ENCODE measurements at places on chromosomes 5 and 9.

- DNase-seq, result peak; percentile 98
Measured at GRCh38 chr5:458547-459353, 15.8 kb downstream of the EXOC3 start.

DNA sequence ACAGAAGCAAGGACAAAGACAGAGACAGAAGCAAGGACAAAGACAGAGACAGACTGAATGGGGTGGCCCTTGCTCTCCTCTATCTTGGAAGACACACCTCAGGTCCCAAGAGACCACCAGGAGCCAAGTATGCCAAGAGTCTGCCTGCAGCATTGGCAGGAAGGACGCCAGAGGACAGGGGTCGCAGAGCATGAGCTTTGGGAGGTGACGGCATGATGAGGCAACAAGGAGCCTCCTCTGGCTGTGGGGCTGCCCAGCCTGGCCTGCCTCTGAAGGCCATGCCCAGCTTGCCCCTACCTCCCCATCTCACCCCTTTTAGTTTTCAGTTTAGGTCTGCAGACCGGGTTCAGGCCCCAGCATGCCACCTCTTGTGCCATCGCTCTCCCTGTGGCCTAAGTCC lies 17.6 kb downstream of the PDGFRB start:
- DNase-seq, result no peak

DNA sequence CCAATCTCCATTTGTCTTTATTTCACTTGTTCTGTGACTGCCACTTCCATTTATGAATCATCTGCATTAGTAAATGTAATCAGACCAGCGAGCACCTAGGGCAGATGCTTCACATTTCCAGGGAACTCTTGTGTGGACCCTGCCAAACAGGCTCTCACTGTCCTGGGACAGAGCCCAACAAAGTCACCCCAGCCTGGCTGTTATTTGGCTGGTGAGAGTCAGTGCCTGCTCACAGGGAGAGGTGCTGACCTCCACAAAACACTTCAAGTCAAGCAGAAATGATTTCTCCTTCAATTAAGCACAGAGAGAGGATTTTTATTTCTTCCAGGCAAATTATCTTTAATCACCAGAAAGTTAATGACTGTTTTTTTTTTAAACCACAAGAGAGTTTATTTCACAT lies 568.0 kb downstream of the MTRR start:
- no peak for DNase-seq

DNA sequence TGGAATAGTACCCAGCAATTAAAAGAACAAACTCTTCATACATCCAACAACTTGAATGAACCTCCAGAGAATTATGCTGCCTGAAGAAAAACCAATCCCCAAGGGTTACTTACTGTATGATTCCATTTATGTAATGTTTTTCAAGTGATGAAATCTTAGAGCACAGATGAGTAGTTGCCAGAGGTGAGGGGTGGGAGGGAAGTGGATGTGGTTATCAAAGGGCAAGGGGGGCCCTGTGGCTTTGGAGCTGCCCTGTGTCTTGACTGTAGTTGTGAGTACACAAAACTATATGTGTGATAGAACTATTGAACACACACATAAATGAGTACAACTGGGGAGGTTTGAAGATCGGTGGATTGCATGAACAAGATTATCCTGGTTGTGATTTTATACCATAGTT lies 115.8 kb upstream of the SLC25A48 start:
- no peak for DNase-seq

DNA sequence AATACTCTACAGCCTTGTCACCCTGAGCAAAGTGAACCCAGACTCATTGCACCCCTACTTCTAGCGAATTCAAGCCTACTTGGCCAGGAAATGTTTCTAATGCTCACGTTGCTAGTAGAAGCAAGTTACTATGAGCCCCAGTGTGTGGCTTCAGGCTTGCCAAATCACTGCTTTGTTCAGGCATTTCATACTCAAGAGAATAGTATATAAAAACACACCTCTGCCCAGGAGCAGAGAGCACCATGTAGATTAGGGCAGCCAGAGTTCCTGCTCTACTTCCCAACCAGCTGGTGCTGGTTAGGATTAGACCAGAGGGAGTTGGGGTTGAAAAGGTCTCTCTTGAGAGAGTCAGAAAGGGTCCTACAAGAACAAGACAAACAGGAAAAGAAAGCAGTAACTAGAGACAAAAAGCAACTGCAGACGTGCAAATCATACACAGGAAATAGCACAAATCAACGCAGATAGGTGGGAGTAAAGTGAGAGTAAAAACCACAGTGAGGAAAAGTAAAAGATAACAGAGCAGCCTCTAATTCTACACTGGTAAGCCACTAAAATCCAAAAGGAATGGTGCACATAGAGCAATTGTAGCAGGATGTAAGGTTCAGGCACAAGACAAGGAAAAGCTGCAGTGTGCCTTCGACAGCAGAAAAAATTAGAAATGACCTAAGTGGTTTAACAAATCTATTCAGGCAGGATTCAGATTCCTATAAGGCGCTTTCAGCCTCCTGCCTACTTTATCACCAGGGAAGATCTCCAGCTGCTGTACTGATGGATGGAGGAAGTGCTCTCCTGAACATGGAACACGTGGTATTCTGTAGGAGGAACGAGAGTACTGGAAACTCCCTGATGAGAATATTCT lies 49.6 kb upstream of the KIF2A start:
- DNase-seq, result no peak

DNA sequence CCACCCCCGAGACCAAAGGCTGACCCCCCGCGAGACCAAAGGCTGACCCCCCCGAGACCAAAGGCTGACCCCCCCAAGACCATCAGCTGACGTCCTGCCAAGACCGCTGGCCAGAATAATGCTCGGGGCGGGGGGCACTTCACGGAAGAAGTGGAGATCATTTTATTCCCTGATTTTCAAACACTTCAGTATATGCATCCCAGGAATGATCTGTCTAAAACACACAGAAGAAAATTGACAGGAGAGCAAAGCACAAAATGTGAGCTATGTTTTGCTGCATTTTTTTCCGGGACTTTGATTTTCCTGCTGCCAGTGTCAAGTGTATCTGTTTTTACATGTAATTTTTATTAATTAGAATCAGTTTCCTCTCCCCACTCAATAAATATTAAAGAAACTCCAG lies 67.1 kb downstream of the ADAMTS2 start:
- DNase-seq, result no peak

- DNase-seq, result peak; percentile 67
Measured at GRCh38 chr9:22039258-22039657, 30.2 kb upstream of the CDKN2B start.

GRCh38 chr5:103541114-103541513 lies 21.5 kb downstream of the NUDT12 start:
- no peak for DNase-seq

DNA sequence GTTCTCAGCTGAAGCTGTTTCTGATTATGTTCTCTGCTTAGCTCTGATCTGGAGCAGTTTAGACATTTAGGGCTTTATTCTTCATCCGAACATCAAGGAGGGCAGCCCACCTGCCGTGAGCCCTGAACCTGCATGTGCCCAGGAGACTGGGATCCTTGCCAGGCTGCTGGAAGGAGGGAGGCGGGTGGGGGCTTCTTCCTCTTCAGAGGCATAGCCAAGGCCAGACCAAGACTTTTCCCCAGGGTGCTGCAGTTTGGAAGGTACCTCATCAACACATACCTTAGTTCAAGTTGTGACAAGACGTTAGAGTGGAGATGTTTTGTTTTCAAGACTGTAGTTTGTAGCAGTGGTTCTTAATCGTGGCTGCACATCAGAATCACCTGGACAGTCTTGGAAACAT lies 64.9 kb downstream of the RALGPS1 start:
- peak; percentile 29 for DNase-seq

DNA sequence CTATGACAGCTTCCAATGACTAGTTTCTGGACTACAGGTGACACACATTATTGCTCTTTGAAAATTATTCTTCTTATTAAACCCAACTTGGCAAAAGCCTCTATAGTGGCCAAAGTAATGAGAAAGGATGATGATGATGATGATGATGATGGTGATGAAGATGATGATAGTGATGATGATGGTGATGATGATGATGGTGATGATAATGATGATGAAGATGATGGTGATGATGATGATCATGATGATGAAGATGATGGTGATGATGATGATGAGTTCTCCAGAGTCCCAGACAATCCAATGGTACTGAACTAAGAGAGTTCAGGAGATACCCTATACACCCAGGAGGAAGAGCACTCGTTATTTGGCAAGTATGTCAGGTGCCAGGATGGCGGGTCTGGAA lies 739.4 kb downstream of the IRX1 start:
- no peak for DNase-seq

GRCh38 chr9:99660191-99660636 lies 161.5 kb upstream of the NR4A3 start:
- DNase-seq, result no peak

- DNase-seq, result peak; percentile 34
Measured at GRCh38 chr9:115808108-115808507, 345.5 kb upstream of the PAPPA start.

- DNase-seq, result no peak
Measured at GRCh38 chr5:17839848-17840247, 205.6 kb downstream of the TAF11L14 start.

GRCh38 chr9:13485068-13485596 lies 205.6 kb upstream of the MPDZ start:
- DNase-seq, result peak; percentile 86

GRCh38 chr5:52449516-52449915 lies 338.2 kb upstream of the ITGA1 start:
- DNase-seq, result no peak

DNA sequence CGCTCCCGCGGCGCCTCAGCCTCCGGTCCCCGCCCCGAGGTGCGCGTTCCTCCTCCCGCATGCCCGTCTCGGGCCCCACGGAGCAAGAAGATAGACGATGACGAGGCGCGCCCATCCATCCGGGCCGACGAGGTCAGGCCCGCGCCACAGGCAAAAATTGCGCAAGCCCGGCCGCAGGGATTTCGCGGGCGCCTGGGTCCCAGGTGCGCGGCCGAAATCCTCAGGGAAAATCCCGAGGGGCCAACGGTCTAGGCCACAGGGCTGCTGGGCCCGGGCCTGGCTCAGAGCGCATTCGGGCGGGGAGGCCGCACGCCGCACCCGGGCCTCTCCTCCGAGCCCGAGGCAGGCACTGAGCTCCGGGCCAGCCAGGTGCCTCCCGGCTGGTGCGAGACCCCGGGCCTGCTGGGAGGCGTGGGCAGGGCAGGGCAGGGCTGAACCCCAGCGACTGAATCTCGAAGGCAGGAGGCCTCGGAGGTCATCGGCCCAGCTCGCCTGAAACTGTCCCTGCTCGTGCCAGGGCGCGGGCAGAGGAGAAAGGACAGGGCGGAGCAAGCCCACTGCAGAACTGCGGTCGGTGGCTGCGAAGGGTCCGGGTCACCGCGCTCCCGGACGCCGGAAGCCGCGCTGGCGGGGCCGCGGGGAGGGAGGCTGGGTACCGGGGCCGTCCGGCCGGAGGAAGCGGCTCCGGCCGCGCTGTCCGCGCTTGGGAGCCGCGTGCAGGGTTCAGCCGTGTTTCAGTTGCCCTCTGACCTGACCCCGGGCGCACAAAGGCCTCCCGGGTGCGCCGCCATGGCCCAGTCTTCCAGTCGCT lies 66.8 kb downstream of the FOXD1 start:
- no peak for DNase-seq

DNA sequence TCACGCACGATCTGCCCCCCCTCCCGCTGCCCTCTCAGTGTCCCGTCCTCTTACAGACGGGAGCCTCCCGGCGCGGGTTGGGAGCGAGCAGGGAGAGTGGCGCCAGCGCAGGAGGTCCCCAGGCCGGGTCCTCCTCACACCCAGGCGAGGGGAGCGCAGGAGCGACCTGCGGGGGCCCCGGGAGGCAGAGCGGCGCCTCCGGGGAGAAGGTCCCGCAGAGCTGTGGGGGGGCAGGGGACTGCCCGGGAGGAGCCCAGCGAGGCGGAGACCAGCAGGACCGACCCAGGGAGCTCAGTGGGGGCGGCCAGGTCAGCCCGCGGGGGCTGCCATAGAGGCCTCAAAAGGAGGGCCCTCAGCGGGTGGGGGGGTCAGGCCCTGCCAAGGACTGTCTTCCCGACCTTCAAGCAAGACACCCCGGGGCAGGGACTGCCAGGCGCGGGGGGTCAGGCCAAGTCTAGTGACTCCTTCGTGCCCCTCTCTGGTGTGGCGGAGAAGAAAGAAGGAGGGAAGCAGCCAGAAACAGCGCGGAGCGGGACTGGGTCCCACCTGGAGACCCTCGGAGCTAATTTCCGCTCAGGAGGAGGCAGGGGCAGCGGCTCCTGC lies 123.3 kb upstream of the ERCC6L2 start:
- no peak for DNase-seq

GRCh38 chr5:73812962-73813588 lies 187.1 kb downstream of the ARHGEF28 start:
- peak; percentile 74 for DNase-seq

GRCh38 chr5:89929173-89929572 lies 480.4 kb downstream of the CETN3 start:
- DNase-seq, result no peak

DNA sequence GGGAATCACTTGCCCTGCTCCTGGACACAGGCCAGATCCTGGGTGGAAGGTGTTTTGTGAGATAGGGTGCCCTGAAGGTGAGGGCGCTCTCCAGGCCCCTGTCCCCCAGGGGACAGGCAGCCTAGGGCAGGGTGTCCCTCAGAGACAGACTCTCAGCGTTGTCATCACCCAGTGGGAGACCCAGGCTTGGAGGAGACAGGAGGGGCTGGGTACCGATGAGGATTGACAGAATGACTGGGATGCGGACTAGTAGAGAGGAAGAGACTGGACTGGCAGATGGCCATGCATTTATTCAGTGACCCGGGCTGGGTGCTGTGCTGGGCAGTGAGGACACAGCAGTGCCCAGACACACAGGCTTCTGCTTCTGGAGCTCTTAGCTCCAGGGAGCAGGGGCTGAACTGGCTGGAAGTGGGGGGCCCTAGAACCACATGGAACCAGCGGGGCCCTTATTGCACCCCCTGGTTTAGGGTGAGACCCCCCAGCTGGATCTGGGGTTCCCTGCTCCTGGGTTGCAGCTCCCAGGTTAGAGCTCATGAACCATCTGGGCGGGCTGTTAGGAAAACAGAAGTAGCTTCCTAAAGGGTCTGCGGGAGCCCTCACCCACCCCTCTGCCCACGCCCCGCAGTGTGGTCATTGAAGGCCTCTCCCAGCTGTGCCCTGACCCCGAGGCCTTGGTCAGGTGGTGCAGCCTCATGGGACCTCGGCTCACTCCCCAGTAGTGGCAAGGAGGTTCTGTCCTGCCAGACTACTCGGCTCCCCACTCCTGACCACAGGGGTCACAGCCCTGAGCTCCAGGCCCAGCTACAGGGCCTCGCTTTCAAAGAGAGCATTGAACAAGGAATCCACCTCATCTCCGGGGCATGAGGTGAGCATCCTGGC lies 116.7 kb upstream of the LMX1B start:
- no peak for DNase-seq

DNA sequence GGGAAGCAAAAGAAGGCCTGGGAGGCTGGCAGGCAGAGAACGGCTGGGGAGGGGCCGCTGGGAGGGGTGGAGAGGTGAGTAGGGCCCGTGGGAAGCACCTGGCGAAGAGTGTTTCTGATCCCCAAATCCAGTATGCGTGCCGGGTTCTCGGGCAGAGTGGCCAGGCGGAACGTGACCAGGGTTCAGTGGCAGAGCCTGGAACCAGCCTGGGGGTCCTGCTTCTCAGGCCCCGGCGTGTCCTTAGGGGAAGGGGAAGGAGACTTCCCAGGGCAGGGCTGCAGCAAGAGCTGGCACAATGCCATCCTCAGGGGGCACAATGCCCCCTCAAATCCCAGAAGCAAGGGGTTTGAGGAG lies 25.5 kb upstream of the IER5L start:
- DNase-seq, result no peak
